Tibial artery (tissue), 4 donors: ENCODE measurements at places on chromosomes 13 and 19.

GRCh38 chr13:110960204-110960603 is 45.3 kb upstream of the ANKRD10 start:
- H3K4me3 ChIP-seq: no peak overlapping the region
- no peak overlapping the region for H3K27ac ChIP-seq
- H3K4me1 ChIP-seq: no peaks in the 10 kb centered on the region
- no peak for DNase-seq
- H3K36me3 ChIP-seq: no peaks in the 10 kb centered on the region
- H3K27me3 ChIP-seq: no peaks in the 10 kb centered on the region

DNA sequence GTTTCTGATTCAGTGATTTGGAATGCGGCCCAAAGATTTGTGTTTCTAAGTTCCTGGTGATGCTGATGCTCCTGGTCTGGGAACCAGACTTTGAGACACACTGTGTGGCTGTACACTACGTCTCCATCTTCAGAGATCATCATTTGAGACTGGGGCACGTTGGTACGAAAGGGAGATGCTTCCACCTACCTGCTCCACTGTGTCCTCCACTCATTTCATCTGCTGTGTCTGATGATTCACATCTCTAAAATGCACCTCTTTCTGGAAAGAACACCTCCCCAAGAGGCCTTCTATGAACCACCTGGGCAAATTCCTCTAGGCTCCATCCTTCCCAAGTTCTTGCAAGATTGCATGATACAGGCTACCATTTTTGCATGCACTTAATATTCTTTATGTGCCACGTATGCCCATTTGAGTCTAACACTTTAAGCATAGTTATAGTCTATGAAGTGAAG is 58.6 kb downstream of the ERCC5 start:
- no peaks in the 10 kb centered on the region for H3K27me3 ChIP-seq
- no peaks in the 10 kb centered on the region for H3K4me1 ChIP-seq
- H3K36me3 ChIP-seq: no peaks in the 10 kb centered on the region

- H3K27me3 ChIP-seq: no peaks in the 10 kb centered on the region
- no peak for DNase-seq
- no peak overlapping the region for H3K27ac ChIP-seq
- peaks cover 12% of the 10 kb centered on the region for H3K4me1 ChIP-seq
- H3K4me3 ChIP-seq: no peak overlapping the region
Observed at GRCh38 chr19:10182076-10182475, 12.7 kb downstream of the DNMT1 start.

DNA sequence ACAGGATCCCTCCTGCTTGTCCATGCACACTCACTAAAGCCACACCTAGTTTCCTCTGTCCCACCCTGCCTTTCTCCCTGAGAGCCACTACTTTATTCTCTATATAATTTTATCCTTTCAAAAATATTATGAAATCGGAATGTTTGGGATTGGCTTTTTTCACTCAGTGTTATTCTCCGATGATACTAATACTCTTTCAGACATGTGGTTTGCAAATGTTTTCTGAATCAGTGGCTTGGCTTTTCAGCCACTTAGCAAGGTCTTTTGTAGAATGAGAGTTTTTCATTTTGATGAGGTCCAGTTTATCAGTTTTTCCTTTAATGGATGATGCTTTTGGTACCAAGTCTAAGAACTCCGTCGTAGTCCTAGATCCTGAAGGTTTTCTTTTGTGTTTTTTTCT is 11.6 kb downstream of the SPATA13 start:
- H3K4me1 ChIP-seq: no peaks in the 10 kb centered on the region
- no peaks in the 10 kb centered on the region for H3K27me3 ChIP-seq
- DNase-seq: no peak
- H3K27ac ChIP-seq: no peak overlapping the region
- no peaks in the 10 kb centered on the region for H3K36me3 ChIP-seq

- no peak overlapping the region for H3K4me3 ChIP-seq
- H3K36me3 ChIP-seq: peaks cover 52% of the 10 kb centered on the region
- H3K27me3 ChIP-seq: no peaks in the 10 kb centered on the region
- no peaks in the 10 kb centered on the region for H3K4me1 ChIP-seq
- DNase-seq: peak; percentile 15
- H3K27ac ChIP-seq: no peak overlapping the region
Observed at GRCh38 chr19:33461256-33462111, 60.1 kb downstream of the PEPD start.

DNA sequence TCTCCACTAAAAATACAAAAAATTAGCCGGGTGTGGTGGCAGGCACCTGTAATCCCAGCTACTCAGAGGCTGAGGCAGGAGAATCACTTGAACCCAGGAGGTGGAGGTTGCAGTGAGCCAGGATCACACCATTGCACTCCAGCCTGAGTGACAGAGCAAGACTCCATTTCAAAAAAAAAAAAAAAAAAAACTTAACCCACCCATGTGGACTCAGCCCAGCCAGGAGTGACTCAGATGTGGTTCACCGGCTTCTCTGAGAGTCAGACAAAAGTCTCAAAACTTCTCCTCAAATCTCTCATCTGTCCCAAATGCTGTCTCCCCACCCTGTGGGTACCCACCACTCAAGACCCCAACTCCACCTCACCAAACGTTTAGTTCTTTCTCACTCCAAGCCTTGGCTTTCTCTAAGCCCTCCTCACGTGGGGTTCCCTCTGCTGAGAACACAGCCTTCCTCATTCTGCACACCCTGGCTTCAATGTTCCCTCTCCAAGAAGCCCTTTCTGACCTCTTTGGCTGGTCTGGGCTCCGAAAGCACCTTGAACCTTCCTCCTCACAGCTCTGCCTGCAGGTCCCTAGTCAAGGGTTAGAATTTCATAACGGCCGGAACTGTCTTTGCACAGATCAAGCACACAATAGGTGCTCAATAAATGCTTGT is 11.1 kb upstream of the RAB3A start:
- no peak overlapping the region for H3K4me3 ChIP-seq
- H3K4me1 ChIP-seq: no peaks in the 10 kb centered on the region
- no peaks in the 10 kb centered on the region for H3K36me3 ChIP-seq
- no peaks in the 10 kb centered on the region for H3K27me3 ChIP-seq
- no peak overlapping the region for H3K27ac ChIP-seq

DNA sequence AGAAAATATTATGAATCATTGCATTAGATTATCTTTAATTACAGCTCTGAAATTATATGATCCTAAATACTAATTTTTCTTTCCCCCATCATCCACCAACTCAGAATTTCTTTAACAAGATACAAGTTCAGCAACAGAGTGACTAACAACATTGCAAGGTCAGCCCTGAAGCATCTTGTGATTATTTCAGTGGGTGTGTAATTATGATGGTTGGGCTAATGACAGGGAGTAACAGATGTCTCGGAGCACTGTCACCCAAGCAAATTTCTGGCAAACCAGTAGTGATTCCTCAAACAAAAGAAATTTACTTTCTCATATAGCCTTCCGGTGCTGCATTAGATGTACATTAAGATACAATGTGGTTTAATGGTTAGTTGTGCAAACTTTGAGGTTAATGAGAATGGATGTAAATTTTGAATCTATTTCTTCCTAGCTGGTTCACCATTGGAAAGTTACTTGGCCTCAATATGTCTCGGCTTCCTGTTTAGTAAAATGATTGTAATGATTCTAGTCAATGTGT is 238.9 kb downstream of the ITGBL1 start:
- H3K4me1 ChIP-seq: no peaks in the 10 kb centered on the region
- no peaks in the 10 kb centered on the region for H3K27me3 ChIP-seq
- DNase-seq: no peak

GRCh38 chr13:37090912-37091311 is 14.6 kb downstream of the CSNK1A1L start:
- H3K36me3 ChIP-seq: no peaks in the 10 kb centered on the region
- no peak for DNase-seq
- H3K4me1 ChIP-seq: no peaks in the 10 kb centered on the region
- H3K27ac ChIP-seq: no peak overlapping the region
- H3K27me3 ChIP-seq: no peaks in the 10 kb centered on the region
- H3K4me3 ChIP-seq: no peak overlapping the region

- H3K36me3 ChIP-seq: no peaks in the 10 kb centered on the region
- no peak overlapping the region for H3K4me3 ChIP-seq
- H3K27me3 ChIP-seq: peaks cover 3% of the 10 kb centered on the region
- no peaks in the 10 kb centered on the region for H3K4me1 ChIP-seq
- H3K27ac ChIP-seq: no peak overlapping the region
Observed at GRCh38 chr19:30209617-30210600, 162.3 kb upstream of the ZNF536 start.

- no peak overlapping the region for H3K27ac ChIP-seq
- H3K4me3 ChIP-seq: no peak overlapping the region
- no peak for DNase-seq
- peaks cover 52% of the 10 kb centered on the region for H3K27me3 ChIP-seq
Observed at GRCh38 chr19:3146677-3147100, 10.9 kb downstream of the GNA15 start.

DNA sequence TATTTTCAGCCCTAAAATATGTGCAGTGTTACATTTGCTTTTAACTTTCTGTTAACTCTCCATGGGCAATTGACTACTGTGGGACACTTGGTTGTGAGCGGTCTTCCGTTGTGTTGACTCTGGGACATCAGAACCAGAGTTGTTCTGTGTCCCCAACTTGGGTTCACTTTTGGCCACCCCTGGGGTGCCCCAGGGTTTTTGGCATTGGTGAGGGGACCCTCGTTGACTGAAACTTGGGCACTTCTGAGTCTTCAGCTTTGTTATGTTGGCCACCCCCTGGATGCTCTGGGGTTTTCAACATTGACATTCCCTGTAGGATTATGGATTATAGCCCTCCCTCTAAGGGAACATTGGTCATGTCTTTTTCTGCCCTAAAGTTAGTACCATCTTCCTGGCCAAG is 57.1 kb downstream of the OR10H4 start:
- no peaks in the 10 kb centered on the region for H3K36me3 ChIP-seq
- no peaks in the 10 kb centered on the region for H3K27me3 ChIP-seq
- H3K27ac ChIP-seq: no peak overlapping the region
- no peak for DNase-seq

DNA sequence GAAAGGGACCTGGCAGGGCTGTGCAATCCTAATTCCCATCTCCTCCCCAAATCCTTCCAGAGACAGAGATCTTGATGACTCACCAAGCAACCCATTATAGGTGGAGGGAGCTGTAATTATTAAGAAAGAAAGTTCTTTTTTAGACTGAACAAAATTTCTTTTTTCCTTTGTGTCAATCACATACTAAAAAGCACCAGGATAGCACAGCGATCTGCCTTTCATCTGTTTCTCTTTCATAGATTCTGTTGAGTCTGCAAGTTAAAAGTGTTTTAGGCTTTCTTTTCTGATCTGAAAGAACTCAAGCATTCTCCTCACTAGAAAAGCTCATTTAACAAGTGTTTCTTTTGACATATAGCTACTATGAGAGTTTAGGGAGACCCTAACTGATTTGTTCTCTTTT is 222.8 kb downstream of the DCT start:
- no peaks in the 10 kb centered on the region for H3K36me3 ChIP-seq
- peaks cover 7% of the 10 kb centered on the region for H3K4me1 ChIP-seq
- no peak overlapping the region for H3K4me3 ChIP-seq
- no peaks in the 10 kb centered on the region for H3K27me3 ChIP-seq

DNA sequence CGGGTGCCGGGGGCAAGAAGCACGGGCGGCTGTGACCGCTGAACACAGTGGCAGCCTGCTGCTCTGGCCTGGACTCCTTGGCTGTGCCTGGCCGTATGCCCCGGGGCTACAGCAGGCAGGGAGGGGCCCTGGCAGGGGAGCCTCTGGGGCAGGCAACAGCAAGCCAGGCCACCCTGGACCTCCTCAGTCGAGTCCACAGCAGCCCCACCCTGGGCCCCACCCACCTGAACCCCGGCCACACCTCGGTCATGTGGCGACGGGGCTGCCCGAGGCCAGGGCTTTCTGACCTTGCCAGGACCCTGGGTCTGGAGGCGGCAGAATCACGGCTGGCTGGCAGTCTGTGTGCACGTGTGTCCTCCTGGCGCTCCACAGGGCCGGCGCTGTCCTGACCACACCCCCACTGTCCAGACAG is 8.7 kb downstream of the CILP2 start:
- no peaks in the 10 kb centered on the region for H3K36me3 ChIP-seq
- no peak for DNase-seq
- H3K4me1 ChIP-seq: no peaks in the 10 kb centered on the region
- H3K27me3 ChIP-seq: peaks cover 95% of the 10 kb centered on the region
- H3K4me3 ChIP-seq: no peak overlapping the region

- no peaks in the 10 kb centered on the region for H3K4me1 ChIP-seq
- H3K27ac ChIP-seq: peak overlapping the region; percentile 61
- no peak for DNase-seq
Observed at GRCh38 chr13:44302233-44302632, 71.4 kb upstream of the SERP2 start.

- no peak for DNase-seq
- H3K4me1 ChIP-seq: no peaks in the 10 kb centered on the region
- no peaks in the 10 kb centered on the region for H3K27me3 ChIP-seq
- no peak overlapping the region for H3K27ac ChIP-seq
- no peaks in the 10 kb centered on the region for H3K36me3 ChIP-seq
- no peak overlapping the region for H3K4me3 ChIP-seq
Observed at GRCh38 chr19:16764793-16765433, 45.3 kb downstream of the NWD1 start.
